Neural progenitor cell (in vitro differentiated cells): ENCODE measurements at places on chromosomes 7 and 10. TPM values are rescaled to one million over a fixed set of nuclear protein-coding genes. Genes with fewer than 3 reads are reported as not detected.

The SDK1 gene
- total RNA-seq = 4.4 and 4.9 TPM in 2 replicates

The SEPHS1 gene
- 94.9 and 95.9 TPM in 2 replicates for total RNA-seq

The FZD1 gene
- total RNA-seq = 5.1 and 10.9 TPM in 2 replicates

The WNT8B gene
- total RNA-seq = 5.8 and 9.0 TPM in 2 replicates

The LOXL4 gene
- 0.77 and 0.92 TPM in 2 replicates for total RNA-seq

The RGR gene
- total RNA-seq = 0.71 and 1.9 TPM in 2 replicates

The VSTM4 gene
- 0.92 and 1.2 TPM in 2 replicates for total RNA-seq

The CREM gene
- total RNA-seq = 61.2 and 74.2 TPM in 2 replicates

The ELMO1 gene
- total RNA-seq = 22.0 and 27.0 TPM in 2 replicates

The IRF5 gene
- total RNA-seq = 0.22 and 0.28 TPM in 2 replicates

The LRCH4 gene
- 4.5 and 55.9 TPM in 2 replicates for total RNA-seq

The NPC1L1 gene
- 0.09 TPM in 1 of 2 replicates, not detected in the other for total RNA-seq

The ZNF487 gene
- total RNA-seq = 2.0 and 3.5 TPM in 2 replicates

The HOXA4 gene
- not detected in 2 replicates for total RNA-seq

The FAM25G gene
- total RNA-seq = not detected in 2 replicates

The ZNF467 gene
- 0.17 and 1.7 TPM in 2 replicates for total RNA-seq

The GHRHR gene
- not detected in 2 replicates for total RNA-seq

The MICALL2 gene
- total RNA-seq = 6.0 and 22.7 TPM in 2 replicates

The PTEN gene
- total RNA-seq = 50.5 and 64.9 TPM in 2 replicates

The CALHM1 gene
- total RNA-seq = 0.06 TPM in 1 of 2 replicates, not detected in the other

The C10orf62 gene
- total RNA-seq = not detected in 2 replicates

The HOXA9 gene
- total RNA-seq = not detected in 2 replicates

The C10orf67 gene
- not detected in 2 replicates for total RNA-seq

The RAB11FIP2 gene
- 29.9 and 50.7 TPM in 2 replicates for total RNA-seq

The PIK3AP1 gene
- total RNA-seq = 1.7 and 3.8 TPM in 2 replicates

The SBDS gene
- 23.6 and 44.2 TPM in 2 replicates for total RNA-seq

The FLNC gene
- 6.7 and 23.7 TPM in 2 replicates for total RNA-seq

The MEIG1 gene
- not detected in 2 replicates for total RNA-seq

The TYW1B gene
- 3.6 and 4.4 TPM in 2 replicates for total RNA-seq

The NYAP1 gene
- 1.2 and 6.7 TPM in 2 replicates for total RNA-seq

The FAM237B gene
- total RNA-seq = not detected in 2 replicates

The EPC1 gene
- total RNA-seq = 36.0 and 45.4 TPM in 2 replicates

The PLCE1 gene
- 0.47 and 0.71 TPM in 2 replicates for total RNA-seq

The FZD8 gene
- 5.0 and 20.7 TPM in 2 replicates for total RNA-seq

The ITGA8 gene
- total RNA-seq = 0.15 TPM in 1 of 2 replicates, not detected in the other

The TIMM23 gene
- 74.1 and 85.4 TPM in 2 replicates for total RNA-seq

The KLLN gene
- total RNA-seq = 0.96 and 1.5 TPM in 2 replicates

The GARIN1A gene
- total RNA-seq = 0.43 TPM in 1 of 2 replicates, not detected in the other

The GPR22 gene
- total RNA-seq = not detected in 2 replicates

The RPP30 gene
- total RNA-seq = 60.0 and 85.5 TPM in 2 replicates

The SPDYE6 gene
- total RNA-seq = not detected in 2 replicates

The EMX2 gene
- total RNA-seq = 9.5 and 22.7 TPM in 2 replicates

The POMZP3 gene
- total RNA-seq = 0.37 and 1.2 TPM in 2 replicates

The HTRA1 gene
- 12.2 and 17.0 TPM in 2 replicates for total RNA-seq

The CPEB3 gene
- total RNA-seq = 1.3 and 2.2 TPM in 2 replicates

The PHF14 gene
- 53.1 and 80.4 TPM in 2 replicates for total RNA-seq

The CCAR1 gene
- total RNA-seq = 92.7 and 141 TPM in 2 replicates

The GCK gene
- 0.15 TPM in 1 of 2 replicates, not detected in the other for total RNA-seq

The KLF14 gene
- not detected in 2 replicates for total RNA-seq

The CALCR gene
- total RNA-seq = 0.22 TPM in 1 of 2 replicates, not detected in the other

The NPY gene
- not detected in 2 replicates for total RNA-seq
